ENCODE measurements at places on chromosomes 1 and 21.

GRCh38 chr1:48898894-48899293 lies 122.2 kb upstream of the BEND5 start:
- no peak for DNase-seq

DNA sequence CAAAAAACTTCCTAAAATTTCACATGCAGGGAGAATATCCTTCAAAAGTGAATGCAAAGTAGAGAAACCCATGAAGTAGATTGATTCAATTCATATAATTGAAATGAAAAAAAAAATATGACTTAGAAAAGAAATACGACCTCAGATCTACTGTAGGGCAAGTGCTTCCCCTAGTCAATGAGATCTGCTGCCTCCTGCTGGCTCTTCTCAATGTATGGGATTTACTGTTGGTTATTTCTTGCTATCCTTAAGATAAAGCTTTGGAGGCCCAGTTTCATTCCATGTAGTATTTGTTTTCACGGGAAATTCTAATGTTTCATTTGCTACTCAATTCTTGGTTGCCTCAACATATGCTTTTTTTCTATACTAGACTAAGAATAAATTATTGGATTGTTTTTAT lies 46.2 kb downstream of the ZNF648 start:
- no peak for DNase-seq

- no peak for DNase-seq
Observed at GRCh38 chr1:63779338-63780211, 5.8 kb downstream of the ROR1 start.

GRCh38 chr21:44489962-44490361 lies 34.7 kb downstream of the LRRC3 start:
- DNase-seq = no peak

- peak; percentile 32 for DNase-seq
Observed at GRCh38 chr1:45012639-45013278, 705 bp downstream of the UROD start.

DNA sequence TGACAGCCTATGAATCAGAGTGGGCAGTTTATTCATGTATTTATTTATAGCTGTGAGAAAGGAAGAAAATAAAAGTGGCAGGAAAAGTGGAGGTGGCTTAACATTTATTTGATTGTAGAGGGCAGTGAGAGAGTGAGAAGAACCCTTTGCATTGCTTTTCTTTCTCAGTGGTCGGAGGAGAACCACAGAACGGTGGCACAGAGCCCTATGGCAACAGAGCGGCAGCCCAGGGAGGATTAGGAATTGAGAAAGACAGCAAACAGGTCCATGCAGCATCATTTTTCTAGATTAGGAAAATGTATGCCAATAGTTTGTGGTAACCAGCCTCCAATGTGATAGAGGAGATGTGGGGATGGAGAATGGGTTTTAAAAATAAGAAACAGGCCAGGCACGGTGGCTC lies 53.1 kb downstream of the NMNAT2 start:
- DNase-seq = no peak

DNA sequence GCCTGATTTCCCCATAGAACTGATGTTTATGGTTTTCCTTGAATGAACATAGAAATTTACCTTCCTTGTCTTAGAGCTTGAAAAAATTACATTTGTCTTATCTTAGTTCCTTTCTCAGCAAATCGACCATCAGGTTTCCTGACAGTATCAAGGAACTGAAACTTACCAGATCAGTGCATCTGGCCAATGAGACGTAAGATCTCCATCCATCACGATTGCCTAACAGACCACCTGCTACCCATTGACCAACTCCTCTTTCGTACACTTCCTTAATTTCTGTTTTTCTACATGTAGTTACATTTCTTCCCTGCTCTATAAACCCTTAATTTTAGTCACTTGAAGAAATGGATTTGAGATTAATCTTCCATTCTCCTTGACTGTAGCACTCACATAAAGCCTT lies 57.4 kb upstream of the TMPRSS15 start:
- no peak for DNase-seq

DNA sequence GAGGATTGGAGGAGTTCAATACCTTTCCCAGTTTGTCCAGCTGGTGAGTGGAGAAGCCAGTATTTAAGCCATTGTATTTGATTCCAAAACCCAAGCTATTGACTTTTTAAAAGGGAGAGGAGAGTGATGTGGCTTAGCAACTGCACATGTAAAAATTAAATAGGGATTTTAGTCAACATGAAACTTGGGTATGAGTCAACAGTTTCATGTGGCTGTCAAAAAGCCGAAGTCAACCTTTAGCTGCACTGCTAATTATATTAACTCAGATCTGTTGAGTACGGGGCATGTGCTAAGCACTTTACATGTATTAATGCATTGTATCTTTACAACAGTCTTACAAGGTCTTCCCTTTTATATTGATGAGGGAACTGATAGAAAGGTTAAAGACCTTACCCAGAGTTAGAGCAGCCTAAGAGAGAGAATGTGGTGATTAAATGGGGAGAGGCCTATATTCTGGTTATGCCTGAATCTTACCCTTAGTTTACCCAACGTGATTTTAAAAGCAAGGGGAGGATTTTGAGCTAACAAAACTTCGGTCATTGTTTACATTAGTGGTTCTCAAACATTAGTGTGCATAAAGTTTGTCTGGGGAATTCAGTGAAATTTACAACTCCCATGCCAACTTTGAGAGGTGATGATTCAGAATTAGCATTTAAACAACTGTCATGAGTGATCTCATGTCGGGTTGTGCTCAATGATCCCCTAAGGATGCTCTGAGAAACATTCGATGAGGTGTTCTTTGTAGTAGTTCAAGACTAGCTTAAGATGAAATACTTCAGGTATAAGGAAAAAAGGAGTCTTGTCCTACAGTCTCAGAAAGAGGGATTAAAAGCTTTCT lies 6.9 kb upstream of the SLC35F3 start:
- DNase-seq = no peak

DNA sequence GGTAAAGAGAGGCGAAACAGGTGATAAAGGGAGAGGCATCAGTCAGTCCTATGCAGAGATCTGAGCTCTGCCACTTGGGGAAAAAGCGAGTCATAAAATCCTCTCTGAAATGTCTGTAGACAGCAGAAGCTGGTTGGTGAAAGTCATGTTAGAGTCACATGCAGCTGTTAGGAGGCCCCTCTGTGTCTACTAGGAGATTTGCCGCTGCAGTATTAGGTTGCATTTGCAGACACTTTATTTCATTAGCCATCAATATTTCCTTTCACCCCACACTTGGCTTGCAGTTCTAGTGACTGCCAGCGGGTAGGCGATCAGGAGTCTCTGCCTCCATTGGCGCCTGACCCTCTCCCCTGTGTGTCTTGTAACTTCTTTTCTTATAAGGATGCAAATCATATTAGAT lies 16.2 kb downstream of the ATP1A4 start:
- DNase-seq = no peak

DNA sequence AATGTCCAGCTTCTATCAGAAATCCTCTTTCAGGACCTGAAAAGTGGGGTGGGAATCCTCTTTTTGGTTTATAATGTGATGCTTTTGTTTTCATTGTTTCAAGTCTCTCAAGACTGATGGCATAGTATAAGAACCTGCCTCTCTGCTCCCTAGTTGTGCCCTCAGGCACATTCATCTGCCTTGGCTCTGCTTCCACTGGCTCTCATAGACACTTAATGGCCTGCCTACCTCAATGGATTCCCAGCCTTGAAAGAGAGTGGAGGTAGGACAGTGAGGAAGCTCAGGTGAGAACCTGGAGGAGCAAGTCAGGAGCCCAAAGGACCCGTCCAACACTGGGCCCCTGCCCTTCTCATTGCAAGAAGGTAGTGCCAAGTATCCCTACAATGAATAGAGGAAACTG lies 4.8 kb downstream of the TTLL7 start:
- DNase-seq = no peak

DNA sequence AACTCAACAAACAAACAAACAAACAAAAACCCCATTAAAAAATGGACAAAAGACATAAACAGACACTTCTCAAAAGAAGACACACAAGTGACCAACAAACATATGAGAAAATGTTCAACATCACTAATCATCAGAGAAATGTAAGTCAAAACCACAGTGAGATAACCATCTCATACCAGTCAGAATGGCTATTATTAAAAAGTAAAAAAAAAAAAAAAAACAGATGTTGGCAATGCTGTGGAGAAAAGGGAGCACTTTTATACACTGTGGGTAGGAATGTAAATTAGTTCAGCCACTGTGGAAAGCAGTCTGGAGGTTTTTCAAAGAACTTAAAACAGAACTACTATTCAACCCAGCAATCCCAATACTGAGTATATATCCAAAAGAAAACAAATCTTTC lies 94.7 kb downstream of the PLPP3 start:
- DNase-seq = no peak

DNA sequence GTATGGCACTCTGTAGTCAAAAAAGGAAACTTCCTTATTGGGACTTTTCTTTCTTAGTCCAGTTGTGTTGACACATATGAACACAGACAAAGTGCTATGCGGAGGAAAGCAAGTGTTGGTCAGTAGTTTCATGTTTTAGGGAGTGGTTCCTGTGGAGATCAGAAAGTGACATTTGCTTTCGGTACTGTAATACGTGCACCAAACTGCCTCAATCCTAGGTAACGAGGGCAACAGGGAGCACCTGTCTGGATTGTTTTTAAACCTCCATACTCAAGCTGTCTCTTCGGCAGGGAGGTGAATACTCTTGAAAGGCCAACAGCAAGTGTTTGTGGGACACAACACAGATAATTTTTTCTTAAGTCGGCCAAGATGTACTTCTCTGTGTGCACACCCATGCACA lies 9.1 kb downstream of the RHOU start:
- no peak for DNase-seq

DNA sequence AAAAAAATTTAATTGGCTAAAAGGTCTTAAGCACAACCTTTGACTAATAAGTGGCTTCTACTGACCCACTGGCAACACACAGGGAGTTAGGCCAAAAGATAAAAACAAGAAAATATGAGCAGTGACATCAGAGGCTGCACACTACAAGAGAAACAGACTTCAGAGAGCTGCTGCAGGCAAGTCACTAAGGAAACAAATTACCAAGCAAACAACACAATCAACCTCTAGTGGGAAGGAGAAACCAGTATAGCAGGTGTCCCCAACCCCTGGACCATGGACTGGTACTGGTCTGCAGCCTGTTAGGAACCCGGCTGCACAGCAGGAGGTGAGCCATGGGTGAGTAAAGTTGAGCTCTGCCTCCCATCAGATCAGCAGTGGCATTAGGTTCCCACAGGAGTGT lies 20.8 kb upstream of the ENSA start:
- no peak for DNase-seq

DNA sequence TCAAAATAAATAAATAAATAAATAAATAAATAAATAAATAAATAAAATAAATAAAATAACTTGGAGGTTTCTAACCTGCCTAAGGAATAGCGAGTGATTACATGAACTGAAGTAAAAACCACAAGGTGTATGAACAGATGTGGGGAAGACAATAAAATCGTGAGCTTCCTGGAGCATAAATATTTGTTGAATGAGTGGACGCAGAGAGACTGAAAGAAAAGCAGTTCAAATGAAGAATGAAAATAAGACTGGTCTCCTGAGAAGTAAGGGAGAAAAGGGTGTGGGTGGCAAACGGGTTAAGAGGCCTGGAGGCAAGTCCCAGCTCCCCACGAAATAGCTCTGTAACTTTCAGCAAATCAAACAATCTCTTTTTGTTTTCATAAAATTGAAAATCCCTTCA lies 33.6 kb downstream of the CHML start:
- DNase-seq = no peak

- no peak for DNase-seq
Observed at GRCh38 chr1:107277022-107277421, 136.2 kb downstream of the NTNG1 start.

DNA sequence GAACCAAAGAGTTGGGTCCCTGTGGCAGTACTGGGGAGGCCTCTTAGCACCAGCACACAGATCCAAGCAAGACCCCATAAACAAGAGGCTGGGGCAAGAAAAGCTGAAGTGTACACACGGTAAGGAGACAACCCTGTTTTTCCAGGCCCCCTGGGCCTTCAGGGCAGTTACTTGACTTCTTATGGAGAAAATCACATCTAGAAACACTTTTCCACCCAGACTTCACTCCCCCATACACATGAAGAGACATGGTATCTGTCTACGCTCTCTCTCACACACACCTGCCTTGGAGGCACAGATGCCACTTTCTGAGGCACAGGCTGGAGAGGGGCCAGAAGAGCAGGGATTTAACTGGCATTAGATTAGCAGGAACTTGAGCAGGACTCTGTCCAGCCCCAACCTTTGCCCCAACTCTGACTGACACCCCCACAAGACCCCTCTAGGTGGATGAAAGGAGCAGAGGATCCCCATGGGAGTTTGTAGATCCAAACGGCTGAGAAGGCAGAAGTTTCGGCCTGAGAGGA lies 2.2 kb downstream of the CERS2 start:
- DNase-seq = no peak
